Uterus (tissue), 4 donors: ENCODE measurements at places on chromosomes 2 and 18. TPM values are rescaled to one million over a fixed set of nuclear protein-coding genes. Genes with fewer than 3 reads are reported as not detected.

DNA sequence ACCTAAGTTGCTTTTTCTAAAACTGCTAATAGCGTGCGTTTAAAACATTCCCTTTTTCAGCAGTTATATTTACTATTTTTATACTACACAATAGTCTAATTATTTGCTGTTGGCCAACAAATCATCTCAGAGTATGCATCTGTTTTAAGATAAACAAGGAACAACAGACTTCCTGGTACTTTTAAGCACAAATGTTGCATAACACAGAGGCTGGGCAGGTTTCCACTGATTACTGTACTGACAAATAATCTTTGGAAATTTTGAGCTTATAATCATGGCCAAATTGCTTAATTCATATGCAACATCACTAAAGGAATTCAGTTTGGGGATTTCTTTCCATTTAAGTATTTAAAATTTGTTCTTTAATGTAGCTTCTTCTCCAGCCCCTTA, 737.4 kb upstream of the SALL3 start:
- no peak for DNase-seq

DNA sequence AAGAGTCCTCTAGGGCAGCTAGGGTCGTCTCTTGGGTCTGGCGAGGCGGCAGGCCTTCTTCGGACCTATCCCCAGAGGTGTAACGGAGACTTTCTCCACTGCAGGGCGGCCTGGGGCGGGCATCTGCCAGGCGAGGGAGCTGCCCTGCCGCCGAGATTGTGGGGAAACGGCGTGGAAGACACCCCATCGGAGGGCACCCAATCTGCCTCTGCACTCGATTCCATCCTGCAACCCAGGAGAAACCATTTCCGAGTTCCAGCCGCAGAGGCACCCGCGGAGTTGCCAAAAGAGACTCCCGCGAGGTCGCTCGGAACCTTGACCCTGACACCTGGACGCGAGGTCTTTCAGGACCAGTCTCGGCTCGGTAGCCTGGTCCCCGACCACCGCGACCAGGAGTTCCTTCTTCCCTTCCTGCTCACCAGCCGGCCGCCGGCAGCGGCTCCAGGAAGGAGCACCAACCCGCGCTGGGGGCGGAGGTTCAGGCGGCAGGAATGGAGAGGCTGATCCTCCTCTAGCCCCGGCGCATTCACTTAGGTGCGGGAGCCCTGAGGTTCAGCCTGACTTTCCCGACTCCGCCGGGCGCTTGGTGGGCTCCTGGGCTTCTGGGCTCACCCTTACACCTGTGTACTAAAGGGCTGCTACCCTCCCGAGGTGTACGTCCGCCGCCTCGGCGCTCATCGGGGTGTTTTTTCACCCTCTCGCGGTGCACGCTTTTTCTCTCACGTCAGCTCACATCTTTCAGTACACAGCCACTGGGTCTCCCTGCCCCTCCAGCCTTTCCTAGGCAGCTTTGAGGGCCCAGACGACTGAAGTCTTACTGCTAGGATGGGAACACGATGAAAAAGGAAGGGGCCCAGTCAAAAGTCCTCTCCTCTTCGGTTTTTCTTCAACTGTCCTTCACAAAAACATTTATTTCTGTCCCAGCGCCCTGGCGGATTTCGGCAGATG, 8.1 kb downstream of the SIX2 start:
- DNase-seq = no peak

GRCh38 chr2:119245076-119245840, 21.6 kb downstream of the STEAP3 start:
- DNase-seq = no peak

- DNase-seq = peak; percentile 35
Measured at GRCh38 chr2:216632952-216633615, at the start of gene IGFBP2. Gene IGFBP2 (plus strand): TSS chr2:216633420. CDS start chr2:216633524, 104 bp downstream.

GRCh38 chr2:12330916-12331315, 385.8 kb upstream of the TRIB2 start:
- no peak for DNase-seq

DNA sequence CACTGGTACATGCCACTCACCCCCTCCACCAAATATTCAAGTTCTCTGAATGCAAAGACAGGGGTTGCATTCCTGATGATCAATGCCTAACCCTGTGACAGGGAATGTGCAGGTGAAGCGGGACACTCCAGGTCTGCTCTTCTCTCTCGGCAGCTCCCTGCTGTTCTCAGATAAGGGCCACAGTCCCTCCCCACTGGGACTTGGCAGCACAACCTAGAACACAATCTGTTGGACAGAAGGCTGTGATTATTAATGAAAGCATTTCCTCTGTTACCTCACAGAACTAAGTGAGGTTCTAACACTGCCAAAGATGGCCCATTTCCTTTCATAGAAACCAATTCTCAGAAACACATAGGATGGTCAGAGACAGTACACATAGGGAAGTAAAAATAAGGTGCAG, 42.7 kb downstream of the VSNL1 start:
- DNase-seq = no peak

DNA sequence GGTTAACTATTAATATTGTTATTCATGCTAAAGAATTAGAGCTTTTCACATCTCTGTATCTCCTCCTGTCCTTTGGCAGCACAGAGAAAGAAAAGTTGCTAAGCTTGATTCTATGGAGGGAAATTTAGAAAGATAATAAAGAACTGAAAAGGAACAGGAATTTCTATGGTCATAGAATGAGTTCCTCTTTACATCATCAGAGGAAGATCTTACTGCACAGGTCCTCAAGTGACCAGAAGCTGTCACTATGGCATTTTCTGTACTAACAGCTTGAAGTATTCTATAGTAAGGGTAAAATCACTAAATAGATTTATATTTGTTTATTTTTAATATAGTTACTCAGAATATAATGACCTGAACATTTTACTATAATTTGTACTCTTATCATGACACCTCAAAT, 6.0 kb upstream of the PRKD3 start:
- no peak for DNase-seq

GRCh38 chr2:68330691-68331090, 10.9 kb upstream of the CNRIP1 start:
- DNase-seq = no peak

- DNase-seq = no peak
Measured at GRCh38 chr2:162916286-162916801, 77.8 kb upstream of the KCNH7 start.

GRCh38 chr18:78632111-78632541, 347.5 kb upstream of the SALL3 start:
- no peak for DNase-seq

DNA sequence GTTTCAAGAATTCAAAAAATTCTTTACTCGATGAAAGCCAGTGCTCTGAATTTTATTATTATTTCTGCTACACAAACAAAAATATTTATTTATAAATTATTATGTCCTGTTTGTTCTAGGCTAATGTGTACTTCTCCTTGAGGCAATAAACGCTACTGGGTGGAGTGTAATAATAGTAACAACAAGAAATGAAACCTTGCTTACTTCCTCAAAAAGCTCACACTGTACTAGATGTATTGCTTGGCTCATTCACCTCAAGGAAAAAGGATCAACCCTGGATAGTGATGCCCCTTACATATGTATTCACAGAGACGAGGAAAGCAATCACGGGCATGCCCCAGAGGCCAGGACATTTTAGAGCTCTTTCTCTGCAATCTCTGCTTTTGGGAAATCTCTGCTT, 685.6 kb upstream of the NXPH2 start:
- DNase-seq = no peak

DNA sequence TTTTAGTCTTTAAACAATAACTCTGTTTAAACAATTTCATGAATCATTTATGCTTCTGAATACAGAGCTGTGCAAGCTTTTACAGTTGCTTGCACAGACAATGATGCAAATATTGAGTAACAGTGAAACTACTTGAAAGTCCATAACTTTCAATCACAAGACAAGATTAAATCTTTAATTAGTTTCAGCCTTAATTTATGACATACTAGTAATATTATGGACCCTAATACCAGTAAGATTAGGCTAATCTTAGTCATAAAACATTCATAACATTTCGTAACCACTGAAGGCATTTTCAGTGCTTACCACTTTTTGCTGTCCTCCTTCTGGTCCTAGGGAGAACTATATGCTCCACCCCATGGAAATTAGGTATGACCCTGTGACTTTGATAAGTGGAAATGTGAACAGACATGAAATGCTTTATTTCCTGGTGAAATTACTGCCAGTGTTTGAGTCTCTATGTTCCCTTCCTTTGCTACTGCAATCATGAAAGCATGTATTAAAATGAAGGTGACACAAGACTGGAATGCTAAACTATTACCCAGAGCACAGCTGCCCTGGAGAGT, 1.8 kb upstream of the COBLL1 start:
- DNase-seq = no peak

GRCh38 chr2:27795093-27795834, 23.7 kb downstream of the MRPL33 start:
- DNase-seq = no peak

- DNase-seq = no peak
Measured at GRCh38 chr2:102235491-102235890, 48.7 kb downstream of the IL1RL2 start.

DNA sequence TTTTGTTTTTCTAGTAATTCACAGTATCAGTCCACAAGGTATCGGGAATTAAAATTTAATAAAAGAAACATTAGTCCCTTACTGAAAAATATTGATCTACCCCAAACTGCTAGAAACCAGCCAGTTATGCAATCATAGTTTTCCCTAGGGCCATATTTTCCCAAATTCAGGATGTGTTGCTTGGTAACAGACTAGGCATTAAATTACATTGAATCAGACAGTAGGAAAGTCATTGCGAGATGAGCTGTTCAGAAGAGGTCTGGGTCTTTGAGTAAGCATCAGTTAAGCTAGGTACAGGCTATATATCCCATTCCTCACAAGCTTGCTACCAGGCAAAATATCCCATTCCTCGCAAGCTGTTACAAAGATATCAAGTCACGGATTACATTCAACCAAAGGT, 123.0 kb upstream of the CCDC150 start:
- DNase-seq = no peak

GRCh38 chr2:96642564-96643360, at the start of gene FER1L5:
Gene FER1L5 (plus strand): TSS chr2:96642764. CDS start chr2:96642837, 73 bp downstream.
- DNase-seq = peak; percentile 37

GRCh38 chr18:70415823-70416488, 127.1 kb downstream of the SOCS6 start:
- DNase-seq = no peak

Gene LOXL3
- total RNA-seq = 21.0 TPM

Gene TANC1
- 34.7 TPM for total RNA-seq

Gene EPC2
- total RNA-seq = 50.8 TPM

Gene ATP6V1C2
- total RNA-seq = 3.6 TPM

Gene KLHL30
- total RNA-seq = 3.3 TPM
